ENCODE measurements at places on chromosomes 5 and 9.

DNA sequence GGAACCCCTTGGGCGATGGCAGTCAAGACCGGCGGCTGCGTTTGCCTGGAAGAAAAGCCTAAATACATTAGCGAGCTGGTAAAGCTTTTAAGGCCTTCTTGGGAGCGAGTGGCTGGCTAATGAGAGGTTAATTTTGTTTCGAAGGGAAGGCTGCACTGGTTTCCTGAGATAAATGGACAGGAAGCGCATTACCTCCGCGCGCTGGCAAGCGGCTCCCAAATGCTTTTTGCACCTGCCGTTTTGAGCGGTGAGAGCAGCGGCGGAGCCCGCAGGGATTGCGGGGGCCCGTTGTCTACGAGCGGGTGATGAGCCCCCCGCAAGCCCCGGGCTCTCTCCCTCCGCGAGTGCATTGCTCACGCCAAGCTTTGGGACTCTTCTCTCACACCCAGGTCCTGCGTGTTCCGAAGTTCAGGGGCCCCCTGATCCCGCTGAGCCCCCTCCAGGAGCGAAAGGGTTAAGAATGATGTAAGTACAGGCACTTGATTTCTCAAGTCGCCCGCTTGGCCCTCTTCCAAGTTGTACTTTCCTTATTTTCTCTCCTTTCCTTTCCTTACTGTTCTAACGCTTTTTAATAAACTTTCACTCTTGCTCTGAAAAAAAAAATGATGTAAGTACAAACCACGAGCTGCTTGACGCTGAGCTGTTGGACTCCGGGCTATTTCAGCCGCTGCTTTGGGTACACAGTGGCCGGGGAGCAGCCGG, 3.1 kb upstream of the RGMB start:
- DNase-seq, result peak; percentile 13

GRCh38 chr9:86181379-86182315, 77.8 kb downstream of the C9orf153 start:
- DNase-seq, result no peak

- DNase-seq, result no peak
These were observed 78.5 kb downstream of the KIF4B start for GRCh38 chr5:155091768-155092717.

- DNase-seq, result peak; percentile 92
These were observed 9.3 kb downstream of the PRR7 start for GRCh38 chr5:177455661-177456590.

GRCh38 chr9:109098171-109098959, 21.4 kb downstream of the TMEM245 start:
- DNase-seq, result no peak

DNA sequence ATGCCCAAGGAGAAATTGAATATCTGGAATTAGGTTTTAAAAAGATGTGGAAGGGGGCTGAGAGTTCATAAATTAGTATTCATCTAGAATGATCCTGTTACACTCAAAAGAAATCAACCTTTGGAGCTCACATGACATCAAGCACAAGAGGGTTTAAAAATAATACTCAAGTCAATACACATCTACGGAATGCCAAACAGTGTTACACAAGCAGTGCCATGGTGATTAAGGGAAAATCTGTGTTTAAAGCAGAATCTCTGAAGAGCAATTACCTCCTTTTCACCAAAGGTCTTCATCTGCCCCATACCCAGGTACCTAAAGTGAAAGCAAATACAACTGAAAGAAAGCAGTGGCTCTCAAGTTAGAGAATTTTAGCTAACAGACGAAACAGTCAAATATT, 261.6 kb downstream of the NFIB start:
- no peak for DNase-seq

- DNase-seq, result no peak
These were observed 59.6 kb upstream of the GRAMD2B start for GRCh38 chr5:126363658-126364057.

All from CD4-positive, alpha-beta T cell treated with Interleukin-6 at 100 ng/mL for 8 hours (primary cell).